Sciatic nerve (tissue), 2 donors: ENCODE measurements at places on chromosomes 1 and 21.

DNA sequence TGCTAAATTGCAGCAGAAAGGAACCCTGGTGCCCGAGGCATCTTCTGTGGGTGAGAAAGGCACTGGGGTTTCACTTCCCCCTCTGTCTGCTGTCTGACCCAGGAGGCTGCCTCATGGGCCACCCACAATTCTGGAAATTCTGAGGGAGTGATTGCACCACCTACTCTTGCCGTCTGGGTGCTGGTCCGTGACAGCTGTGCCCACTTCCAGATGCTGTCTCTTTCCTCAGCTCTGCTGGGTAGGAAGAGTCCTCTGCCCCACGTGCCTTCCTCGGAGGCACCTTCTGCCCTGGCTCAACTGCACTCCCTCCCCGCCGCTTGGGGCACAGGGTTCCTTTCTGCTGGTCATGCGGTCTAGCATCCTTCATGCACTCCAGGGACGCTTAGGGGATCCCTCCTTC is 96.3 kb downstream of the ARHGEF10L start:
- DNase-seq: no peak

DNA sequence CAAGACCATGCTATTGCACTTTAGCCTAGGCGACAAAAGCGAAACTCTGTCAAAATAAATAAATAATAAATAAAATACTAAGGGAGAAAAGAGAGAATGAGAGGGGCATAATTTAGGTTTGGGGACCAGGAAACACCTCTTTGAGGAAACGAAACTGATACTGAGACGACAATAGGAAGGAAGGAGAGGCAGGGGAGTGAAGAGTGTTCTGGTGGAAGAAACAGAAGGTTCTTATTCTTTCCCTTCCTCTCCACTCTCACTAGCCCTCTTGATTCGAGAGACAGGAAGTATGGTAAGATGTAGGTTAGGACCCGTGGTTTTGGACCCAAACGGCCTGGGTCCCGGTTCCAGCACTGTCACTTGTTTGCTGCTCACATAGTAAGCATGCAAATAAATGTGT is 1.6 kb upstream of the NKAIN1 start:
- no peak for DNase-seq

- DNase-seq: no peak
Observed at GRCh38 chr1:28099050-28099769, 10.8 kb upstream of the EYA3 start.

GRCh38 chr21:36859744-36860501 is 106.5 kb downstream of the HLCS start:
- DNase-seq: peak; percentile 69

DNA sequence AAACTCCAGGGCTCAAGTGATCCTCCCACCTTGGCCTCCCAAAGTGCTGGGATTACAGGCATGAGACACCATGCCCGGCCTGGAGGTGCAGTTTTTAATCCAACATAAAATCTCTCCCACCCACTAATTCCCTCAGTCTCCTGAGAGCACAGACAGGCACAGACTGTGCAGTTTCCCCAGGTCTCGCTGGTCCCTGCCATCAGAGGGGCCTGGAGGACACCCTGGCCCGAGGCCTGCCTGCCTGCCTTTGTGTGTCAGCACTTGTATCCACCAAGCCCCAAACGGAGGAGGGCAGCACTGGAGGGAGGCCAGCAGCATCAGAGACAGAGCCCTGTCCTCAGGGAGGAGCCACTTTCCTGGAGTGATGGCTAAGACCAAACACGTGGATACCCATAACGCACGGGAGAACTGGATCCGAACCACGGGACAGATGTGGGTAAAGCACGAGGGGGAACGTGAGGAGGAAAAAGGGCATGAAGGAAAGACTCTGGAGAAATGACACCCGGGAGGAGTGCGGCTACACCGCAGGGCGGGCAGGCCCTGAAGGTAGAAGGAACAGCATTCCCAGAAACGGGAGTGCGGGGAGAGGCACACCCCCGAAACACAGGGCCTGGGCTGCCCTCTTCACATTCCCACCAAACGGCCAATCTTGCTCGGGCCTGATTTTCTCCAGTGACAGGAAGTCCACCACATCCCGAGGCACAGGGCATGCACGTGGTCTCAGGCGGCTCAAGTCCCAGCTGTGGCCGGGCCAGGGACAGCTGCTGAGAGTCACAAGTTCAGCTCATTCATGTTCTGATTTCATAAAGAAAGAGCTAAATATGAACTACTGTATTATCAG is 29.7 kb downstream of the NPHP4 start:
- peak; percentile 42 for DNase-seq

GRCh38 chr1:232728507-232729263 is 76.5 kb upstream of the MAP10 start:
- DNase-seq: no peak

- DNase-seq: no peak
Observed at GRCh38 chr1:237737938-237738610, 152.6 kb downstream of the ZP4 start.

DNA sequence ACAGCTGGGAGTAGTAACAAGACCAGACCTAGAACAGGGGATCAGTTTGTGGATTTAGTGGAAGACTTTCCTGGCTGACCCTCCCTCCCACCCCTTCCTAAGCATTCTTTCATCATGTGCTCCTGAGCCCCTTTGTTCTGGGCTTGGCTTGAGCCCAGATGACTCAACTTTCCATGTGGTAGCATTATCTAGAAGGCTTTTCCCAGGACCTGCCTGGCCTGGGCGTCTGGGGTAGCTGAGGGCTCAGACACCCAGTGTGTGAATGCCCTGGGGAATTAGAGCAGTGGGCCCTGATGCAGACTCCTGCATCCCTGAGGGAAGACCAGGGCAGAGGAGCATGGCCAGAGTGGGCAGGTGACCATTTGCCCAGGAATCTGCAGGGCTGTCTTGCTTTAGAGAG is 44.1 kb upstream of the TSPAN2 start:
- no peak for DNase-seq
